Neural crest cell (in vitro differentiated cells): ENCODE measurements at places on chromosomes 13 and 19.

GRCh38 chr13:103757361-103757760 lies 691.1 kb upstream of the SLC10A2 start:
- no peak for DNase-seq

- DNase-seq, result no peak
Measured at GRCh38 chr19:38277549-38277948, 13.2 kb downstream of the SPINT2 start.

- DNase-seq, result no peak
Measured at GRCh38 chr19:56245121-56245740, 27.3 kb upstream of the EDDM13 start.

GRCh38 chr13:67351909-67352308 lies 121.8 kb upstream of the PCDH9 start:
- no peak for DNase-seq

DNA sequence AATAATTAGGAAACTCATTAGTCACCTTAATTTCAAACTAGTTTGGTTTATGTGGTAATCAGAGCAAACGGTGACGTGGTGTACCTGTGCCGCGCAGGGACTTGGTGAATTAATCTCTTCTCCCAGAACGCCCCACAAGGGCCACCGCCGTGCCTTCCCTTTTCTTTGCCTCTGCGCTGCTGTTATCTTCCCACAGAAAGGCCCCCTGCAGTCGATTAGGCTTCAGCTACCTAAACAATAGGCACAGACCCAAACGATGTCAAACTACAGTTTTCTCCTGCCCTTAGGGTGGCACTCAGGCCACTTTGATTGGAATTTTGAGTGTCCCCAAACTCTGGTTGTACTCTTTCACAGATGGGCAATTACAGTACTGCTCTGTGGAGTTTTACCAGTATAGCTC lies 115.5 kb downstream of the GGACT start:
- DNase-seq, result peak; percentile 5

- DNase-seq, result no peak
Measured at GRCh38 chr13:79803989-79804388, 323.0 kb downstream of the NDFIP2 start.

DNA sequence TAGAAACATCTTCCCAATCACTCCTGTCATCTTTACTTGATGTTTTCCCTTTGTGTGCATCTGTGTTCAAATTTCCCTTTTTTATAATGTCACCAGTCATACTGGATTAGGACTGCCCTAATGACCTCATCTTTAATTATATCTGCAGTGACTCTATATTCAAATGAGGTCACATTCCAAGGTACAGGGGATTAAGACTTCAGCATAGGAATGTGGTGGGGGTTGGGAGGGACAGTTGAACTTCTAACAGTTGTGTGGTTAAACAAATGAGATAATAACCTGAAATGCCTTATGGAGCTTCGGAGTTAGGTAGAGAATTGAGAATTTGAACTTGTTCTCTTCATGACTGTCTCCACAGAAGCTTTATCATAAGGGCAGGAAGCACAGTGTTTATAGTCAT lies 23.0 kb downstream of the PAN3 start:
- no peak for DNase-seq

DNA sequence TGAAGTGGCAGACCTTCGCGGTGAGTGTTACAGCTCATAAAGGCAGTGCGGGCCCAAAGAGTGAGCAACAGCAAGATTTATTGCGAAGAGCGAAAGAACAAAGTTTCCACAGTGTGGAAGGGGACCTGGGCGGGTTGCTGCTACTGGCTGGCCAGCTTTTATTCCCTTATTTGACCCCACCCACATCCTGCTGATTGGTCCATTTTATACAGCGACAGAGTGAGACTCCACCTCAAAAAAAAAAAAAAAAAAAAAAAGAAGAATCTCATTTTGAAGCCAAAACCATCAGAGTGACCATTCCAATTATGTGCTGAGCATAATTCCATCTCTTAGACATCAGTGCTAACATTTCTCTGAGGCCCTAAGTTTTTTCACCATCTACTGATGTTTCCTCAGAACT lies 1.9 kb upstream of the ZNF552 start:
- no peak for DNase-seq

- DNase-seq, result no peak
Measured at GRCh38 chr19:46620716-46621115, 4.2 kb downstream of the PTGIR start.

DNA sequence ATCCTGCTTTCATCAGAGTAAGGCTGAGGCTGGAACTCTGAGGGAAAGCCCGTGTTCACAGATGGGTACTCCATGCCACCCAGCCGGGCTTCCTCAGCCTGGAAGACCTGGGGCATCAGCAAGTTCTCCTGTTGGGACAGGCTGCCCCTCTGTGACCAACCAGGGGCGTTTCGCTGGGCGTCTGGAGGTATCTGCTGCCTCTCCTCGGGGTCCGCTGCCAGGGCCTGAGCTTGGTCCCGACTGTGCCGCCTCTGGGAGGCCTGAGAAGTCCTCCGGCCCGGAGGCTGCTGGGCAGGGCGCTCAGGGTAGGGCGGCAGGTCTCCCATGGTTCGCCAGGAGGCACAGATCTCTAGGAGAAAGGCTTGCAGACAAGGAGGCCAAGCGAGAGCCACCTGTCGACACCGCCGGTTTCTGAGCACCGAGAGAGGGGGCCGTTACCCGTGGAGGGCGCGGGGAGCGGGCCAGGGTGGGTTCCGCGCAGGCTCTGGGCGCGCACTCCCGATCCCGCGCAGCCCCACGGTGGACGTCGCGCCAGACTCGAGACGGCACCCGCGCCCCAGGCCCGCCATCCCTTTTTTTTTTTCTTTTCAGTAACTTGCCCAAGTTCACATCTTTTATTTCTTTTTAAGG lies at the start of gene RSPH6A:
TSS of gene RSPH6A (minus strand) at position 458 of the 630 bp plus-strand sequence. CDS start at position 326, 132 bp downstream.
- no peak for DNase-seq

GRCh38 chr19:1591421-1592023 lies 1.1 kb downstream of the MBD3 start:
- DNase-seq, result no peak

DNA sequence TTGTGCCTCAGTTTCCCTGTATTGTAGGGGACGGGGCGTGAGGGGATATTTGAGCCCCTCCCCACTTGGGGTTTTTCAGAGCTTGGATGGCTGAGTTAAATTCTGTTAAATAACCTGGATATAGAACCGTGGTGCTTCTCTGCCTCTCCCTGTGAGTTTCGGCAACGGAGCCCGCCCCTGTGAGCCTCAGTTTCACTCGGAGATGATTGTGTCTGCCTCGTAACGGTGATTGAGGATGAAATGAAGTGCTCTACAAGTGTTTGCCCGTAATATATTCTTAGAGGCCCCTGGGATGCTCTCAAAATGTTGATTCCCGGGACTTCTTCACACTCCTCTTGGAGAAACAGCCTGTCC lies 509 bp downstream of the KXD1 start:
- no peak for DNase-seq

DNA sequence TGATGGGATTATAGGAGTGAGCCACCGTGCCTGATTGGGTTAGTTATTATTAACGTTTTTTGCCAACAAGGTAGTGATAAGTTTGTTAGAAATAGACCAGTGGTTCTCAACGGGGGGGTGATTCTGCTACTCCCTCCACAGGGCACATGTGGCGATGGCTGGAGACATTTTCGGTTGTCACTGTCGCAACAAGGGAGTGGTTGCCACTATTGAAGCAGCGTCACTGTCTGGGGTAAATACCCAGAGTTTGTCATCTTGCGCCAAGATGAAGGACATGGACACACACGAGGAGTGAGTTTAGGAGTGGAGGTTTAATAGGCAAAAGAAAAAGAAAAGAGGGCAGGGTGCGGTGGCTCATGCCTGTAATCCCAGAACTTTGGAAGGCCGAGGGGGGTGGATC lies 18.9 kb downstream of the ADGRE3 start:
- DNase-seq, result no peak

GRCh38 chr13:31038834-31039552 lies 106.5 kb downstream of the TEX26 start:
- DNase-seq, result no peak

GRCh38 chr13:36310417-36311108 lies 12.9 kb upstream of the CCDC169 start:
- no peak for DNase-seq

DNA sequence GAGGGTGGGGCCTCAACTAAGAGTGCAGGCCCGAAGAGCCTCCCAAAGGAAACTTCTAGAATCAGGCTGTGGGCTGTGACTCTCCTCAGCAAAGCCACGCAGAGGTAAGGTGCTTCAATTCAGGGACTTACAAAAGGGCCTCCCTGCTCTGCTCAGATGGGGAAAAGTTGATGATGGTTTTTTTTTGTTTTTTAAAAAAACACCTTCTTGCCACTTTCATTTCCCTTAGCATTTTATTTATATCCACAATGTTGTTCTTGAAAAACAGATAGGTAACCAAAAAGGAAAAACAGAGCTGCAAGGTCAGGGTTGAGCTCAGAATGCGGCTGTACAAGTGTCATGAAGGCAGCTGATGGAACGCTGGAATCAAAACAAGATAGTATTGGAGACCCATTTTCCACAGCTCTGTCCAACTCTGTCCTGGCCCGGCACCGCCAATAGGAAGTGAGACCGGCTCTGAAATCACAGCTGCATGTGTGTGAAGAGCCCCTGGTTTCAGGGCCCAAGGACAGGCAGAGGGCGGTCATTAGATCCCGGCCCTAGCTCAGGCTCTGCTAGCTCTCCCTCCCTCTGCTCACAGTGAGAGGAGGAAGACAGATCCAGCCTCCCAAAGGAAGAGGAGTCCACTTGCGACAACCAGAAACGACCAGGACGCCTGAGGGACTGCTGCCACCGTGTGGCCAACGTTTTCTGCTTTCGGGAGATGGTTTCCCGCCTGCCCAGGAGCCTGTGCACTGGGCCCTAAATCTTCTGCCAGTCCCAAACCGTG lies 58.3 kb downstream of the KLF2 start:
- peak; percentile 67 for DNase-seq

- no peak for DNase-seq
Measured at GRCh38 chr13:105168295-105168694, 1367.2 kb downstream of the EFNB2 start.

DNA sequence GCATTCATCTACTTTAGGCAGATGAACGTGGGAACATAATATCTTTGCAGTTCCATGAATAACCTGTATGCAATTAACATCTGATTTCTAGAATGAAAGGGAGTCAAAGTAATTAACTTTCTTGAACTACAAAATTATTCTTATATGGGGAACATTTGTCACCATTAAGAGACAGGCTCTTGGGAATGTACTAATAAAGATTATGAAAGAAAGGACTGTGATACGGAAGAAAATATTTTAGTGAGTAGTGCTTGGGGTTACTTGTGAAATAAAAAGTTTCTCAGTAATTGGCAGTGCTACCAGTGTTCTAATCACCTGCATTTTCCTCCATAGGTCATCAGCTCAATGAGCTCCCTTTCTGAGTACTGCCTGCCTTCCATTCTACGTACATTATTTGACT lies 85.4 kb downstream of the FRY start:
- no peak for DNase-seq

GRCh38 chr13:69600811-69601210 lies 506.8 kb upstream of the ATXN8OS start:
- no peak for DNase-seq

GRCh38 chr19:1104311-1105007 lies 665 bp downstream of the GPX4 start:
- DNase-seq, result peak; percentile 64

DNA sequence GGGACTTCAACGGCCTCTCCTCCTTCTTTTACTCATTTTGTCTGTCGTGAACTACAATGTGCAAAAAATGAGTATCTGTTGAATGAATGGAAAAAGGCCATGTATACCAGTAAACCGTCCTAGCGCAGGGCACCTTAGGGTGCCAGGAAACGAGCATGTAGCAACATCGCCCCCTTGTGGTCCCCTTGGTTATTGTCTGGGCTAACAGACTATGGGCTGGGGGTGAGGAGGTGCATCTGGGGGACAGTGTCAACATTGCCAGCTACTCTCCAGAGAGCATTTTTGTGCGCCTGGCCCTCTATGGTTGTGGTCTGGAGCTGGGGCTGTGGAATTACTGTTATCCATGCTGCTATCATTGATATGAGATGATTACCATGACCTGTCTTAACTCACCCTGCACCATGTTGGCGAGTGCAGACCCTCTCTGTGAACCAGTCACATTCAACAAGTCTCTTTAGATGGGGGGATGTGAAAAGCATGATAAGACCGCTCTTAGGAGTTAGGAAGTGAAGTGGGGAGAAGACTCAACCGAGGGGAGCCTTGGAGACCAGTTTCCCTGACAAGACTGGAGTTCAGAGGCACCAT lies 22.8 kb upstream of the SIGLEC11 start:
- peak; percentile 55 for DNase-seq

- DNase-seq, result no peak
Measured at GRCh38 chr13:73547239-73547638, 488.4 kb downstream of the KLF5 start.

GRCh38 chr13:110237875-110238817 lies 68.8 kb downstream of the COL4A1 start:
- no peak for DNase-seq

DNA sequence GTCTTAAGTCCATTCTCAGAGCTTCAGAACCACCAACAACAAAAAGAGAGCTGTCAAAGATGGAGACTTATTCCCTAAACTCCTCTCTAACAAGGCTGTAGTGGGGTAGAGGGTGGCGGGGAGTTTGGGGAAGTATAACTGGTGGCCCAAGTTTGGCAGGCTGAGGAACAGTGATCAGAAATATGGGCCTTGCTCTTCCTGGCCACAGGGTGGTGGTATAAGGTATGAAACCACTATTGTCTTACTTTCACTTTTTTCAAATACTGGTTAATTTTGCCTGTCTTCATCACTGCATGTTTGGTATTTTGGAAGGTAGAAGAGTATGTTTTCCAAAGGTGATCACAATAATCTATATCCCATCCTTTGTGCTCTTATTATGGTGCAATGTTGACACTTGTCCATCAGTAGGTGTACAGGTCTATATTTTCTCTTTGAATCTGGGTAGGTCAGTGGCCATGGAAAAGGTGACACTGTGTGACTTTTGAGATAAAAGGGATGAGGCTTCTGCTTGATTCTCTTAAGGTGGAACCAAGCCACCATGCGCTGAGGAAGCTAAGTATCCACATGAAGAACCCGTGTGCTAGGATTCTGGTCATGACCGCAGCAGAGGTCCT lies 23.2 kb upstream of the GPC5 start:
- no peak for DNase-seq

GRCh38 chr13:28579322-28579721 lies 79.6 kb upstream of the POMP start:
- no peak for DNase-seq

- DNase-seq, result no peak
Measured at GRCh38 chr19:40257096-40257517, 28.0 kb downstream of the AKT2 start.
